Glomerular endothelial cell (primary cell): ENCODE measurements at places on chromosomes 1 and 21.

GRCh38 chr1:67347688-67348472 is 40.2 kb downstream of the IL12RB2 start:
- peak; percentile 29 for DNase-seq

DNA sequence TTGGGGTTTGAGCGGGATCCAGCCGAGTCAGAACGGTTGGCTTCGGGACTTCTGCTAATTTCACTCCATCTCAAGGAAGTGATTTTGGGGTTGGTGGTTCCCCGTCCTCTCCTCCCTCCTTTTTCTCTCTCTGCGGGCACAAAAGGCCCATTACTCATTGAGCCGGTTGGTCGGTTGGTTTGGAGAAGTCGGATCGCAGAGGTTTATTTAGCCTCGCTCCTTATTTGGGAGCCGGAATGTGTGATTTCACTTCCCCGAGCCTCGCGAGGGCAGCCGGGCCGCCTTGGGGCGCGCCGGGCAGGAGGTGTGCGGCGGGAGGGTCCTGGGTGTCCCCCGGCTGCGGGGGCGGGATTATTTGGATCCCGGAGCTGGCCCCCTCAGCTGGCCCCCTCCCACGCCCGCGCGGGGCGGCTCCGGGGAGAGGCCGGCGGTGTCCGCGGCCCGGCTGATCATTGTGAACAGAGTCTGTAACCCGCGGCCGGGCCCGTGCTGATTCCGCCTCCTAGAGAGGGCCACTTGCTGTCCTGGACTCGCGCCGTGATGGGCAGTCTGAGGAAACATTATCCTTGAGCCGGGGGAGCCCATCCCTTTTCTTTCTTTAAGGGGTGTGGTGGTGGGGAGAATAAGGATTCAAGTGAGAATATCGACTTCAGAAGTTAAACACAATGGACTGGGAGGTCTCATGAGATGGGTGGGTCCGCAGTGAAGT is 1.2 kb downstream of the MAPKAPK2 start:
- no peak for DNase-seq

DNA sequence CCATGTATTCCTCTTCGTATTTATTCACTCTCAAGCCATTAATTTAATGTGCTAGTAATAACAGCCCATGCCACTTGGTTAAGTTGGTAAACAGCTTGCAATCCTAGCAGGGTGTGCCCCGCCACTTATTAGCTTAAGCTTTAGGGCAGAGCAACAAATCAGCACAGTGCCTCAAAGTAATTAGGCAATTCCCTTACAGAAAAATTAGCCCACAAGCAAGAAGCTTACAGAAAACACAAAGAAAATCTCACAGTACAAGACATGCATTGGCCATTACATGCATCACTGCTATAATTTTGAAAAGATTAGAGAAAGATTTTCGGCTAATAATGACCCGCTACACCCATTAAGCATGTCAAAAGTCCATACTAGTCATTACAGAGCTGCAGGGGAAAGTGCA is 47.6 kb downstream of the TGFB2 start:
- no peak for DNase-seq

GRCh38 chr1:232381394-232382100 is 248.4 kb downstream of the SIPA1L2 start:
- no peak for DNase-seq

DNA sequence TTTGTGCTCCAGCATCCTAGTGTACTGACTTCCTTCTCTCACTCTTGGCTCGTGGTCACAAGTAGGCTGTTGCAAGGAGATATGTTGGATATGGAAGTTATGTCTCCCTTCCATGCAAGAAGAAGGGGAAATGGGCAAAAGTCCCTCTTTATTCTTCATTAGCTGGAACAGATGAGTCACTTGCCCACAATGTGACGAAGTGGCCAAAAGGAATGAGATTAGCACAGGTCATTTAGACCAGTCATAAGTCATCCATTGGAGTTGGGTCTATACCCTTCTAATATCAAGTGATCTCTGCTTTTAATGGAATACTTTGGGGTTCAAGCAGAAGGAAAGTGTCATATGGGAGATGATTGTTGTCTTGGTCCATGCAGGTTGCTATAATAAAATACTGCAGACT is 91.2 kb upstream of the NGF start:
- no peak for DNase-seq

DNA sequence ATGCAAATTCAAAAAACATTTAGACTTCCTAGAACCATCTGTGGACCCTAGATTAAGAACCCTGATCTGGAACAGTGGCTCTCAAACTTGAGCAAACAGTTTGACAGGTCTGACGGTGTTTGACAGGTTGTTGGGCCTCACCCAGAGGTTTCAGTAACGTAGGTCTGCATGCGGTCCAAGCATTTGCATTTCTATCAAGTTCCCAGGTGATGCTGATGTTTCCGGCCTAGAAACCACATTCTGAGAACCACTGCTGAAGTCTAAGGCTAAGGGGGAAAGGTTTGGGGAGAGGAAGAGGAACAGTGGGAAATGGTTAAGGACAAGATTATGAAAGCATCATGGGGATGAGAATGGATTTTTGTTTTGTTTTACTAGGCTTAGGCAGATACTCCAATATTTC is 48.6 kb downstream of the MDM4 start:
- no peak for DNase-seq

DNA sequence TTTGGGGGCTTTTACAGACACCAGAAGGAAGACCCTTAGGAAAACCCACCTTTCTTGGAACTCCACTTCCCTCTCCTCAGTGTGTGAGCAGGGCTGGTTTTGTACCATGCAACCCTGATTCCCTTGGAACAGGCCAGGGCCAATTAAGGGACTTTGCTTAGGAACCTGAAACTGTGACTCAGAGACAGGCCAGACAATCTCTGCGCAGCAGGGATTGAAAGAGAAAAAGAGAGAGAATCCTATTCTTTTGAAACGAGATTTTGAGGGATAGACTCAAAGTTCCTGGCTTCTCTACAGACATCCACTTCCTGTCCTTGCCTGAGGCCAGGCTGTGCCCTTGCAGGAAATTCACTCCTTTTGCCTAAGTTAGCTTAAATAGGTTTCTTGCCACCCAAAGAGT is 23.1 kb upstream of the C1orf198 start:
- DNase-seq, result no peak

DNA sequence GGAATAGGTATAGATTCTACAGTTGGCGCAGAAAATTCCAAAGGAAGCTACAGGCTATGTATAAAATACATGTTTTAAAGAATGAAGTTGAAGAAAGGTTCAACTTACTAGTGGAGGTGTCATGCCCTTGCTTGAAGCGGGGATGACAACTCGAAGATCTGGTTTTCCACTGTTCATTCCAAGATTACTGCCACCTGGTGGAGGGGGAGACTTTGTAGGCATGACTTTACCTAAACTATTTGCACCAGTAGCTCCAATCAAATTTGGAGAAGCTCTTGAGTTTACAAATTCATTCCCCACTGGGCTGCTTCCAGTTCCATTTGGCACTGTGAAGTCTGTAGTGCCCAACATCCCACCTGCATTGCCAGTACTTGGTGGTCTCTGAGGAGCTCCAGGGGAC is 81.7 kb downstream of the AXDND1 start:
- peak; percentile 4 for DNase-seq
